ENCODE measurements at places on chromosomes 11 and 22. TPM values are rescaled to one million over a fixed set of nuclear protein-coding genes. Genes with fewer than 3 reads are reported as not detected.
A peak's percentile ranks its signal among the peaks of the same experiment; 100 is the strongest.

The TH gene
- not detected for total RNA-seq

The GSTT2B gene
- total RNA-seq = not detected

The SMC1B gene
- not detected for total RNA-seq

The GAL gene
- not detected for total RNA-seq

The YAP1 gene
- total RNA-seq = 163 TPM

The KRTAP5-9 gene
- total RNA-seq = not detected

The OLFML1 gene
- total RNA-seq = 4.8 TPM

The OPCML gene
- total RNA-seq = not detected

The C11orf87 gene
- total RNA-seq = not detected

DNA sequence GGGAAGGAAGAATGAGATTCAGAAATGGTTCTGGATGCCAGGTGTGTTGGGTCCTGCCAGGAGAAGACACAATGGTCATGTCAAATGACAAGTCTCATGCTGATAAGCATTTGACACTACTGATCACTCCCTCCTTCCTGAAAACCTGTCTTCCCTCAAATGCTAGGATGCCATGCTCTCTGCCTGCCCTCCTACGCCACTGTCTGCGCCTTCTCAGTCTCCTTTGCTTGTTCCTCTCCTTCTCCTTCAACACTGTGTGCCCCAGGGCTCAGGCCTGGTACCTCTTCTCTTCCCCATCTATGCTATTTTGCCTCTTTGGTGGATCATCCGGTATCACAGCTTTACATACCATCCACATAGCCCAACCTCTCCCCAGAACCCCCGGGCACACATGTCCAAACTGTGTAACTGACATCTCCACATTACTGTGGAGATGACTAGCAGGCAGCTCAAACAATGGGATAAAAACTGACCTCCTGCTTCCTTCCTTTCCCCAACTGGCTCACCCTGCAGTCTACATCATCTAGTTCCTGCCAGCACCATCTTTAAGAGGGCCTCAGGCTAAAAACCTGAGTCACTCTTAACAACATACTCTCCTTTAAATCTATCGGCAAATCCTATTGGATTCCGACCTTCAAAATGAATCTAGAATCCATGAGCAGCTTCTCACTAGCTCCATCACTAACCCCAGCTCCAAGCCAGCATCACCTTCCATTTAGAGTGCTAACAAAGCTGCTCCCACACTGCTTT lies 8.2 kb downstream of the AP1B1 start:
- H3K4me1 ChIP-seq = peaks cover 38% of the 10 kb centered on the region
- H3K36me3 ChIP-seq = peaks cover 5% of the 10 kb centered on the region
- no peak for DNase-seq

- no peaks in the 10 kb centered on the region for H3K36me3 ChIP-seq
- H3K27ac ChIP-seq = no peak overlapping the region
- no peaks in the 10 kb centered on the region for H3K27me3 ChIP-seq
- H3K4me1 ChIP-seq = peaks cover 18% of the 10 kb centered on the region
Measured at GRCh38 chr11:45144126-45145082, 2.0 kb upstream of the PRDM11 start.

GRCh38 chr11:48011798-48012391 lies 31.5 kb downstream of the PTPRJ start:
- no peak for DNase-seq
- H3K27me3 ChIP-seq = no peaks in the 10 kb centered on the region
- H3K4me1 ChIP-seq = peaks cover 6% of the 10 kb centered on the region
- no peak overlapping the region for H3K4me3 ChIP-seq
- no peaks in the 10 kb centered on the region for H3K36me3 ChIP-seq

DNA sequence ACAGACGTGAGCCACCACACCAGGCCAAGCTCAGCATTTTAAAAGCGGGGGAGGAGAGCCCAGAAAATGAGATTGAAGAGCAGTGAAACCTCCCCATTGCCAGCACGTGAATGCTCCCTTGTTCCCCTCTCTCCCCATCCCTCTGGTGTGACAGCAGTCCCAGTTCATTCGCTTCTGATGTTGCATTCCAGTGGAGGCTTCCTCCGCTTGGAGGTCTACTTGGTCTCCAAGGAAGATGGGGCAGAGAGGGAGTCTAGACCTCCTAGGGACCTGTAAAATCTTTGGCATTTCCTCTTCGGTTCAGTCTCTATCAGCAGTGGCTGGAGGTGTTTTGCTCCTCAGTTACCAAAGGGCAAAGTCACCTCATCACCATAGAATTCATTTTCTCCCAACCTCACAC lies 30.2 kb upstream of the EP300 start:
- no peaks in the 10 kb centered on the region for H3K36me3 ChIP-seq
- DNase-seq = no peak
- no peak overlapping the region for H3K27ac ChIP-seq

- H3K27ac ChIP-seq = no peak overlapping the region
- peak; percentile 80 for DNase-seq
- H3K4me3 ChIP-seq = no peak overlapping the region
- no peaks in the 10 kb centered on the region for H3K36me3 ChIP-seq
- peaks cover 43% of the 10 kb centered on the region for H3K27me3 ChIP-seq
Measured at GRCh38 chr11:130431331-130431773, 2.9 kb upstream of the ADAMTS8 start.

- H3K4me3 ChIP-seq = no peak overlapping the region
- H3K4me1 ChIP-seq = no peaks in the 10 kb centered on the region
- no peaks in the 10 kb centered on the region for H3K27me3 ChIP-seq
Measured at GRCh38 chr11:7320306-7320705, 68.6 kb downstream of the SYT9 start.

DNA sequence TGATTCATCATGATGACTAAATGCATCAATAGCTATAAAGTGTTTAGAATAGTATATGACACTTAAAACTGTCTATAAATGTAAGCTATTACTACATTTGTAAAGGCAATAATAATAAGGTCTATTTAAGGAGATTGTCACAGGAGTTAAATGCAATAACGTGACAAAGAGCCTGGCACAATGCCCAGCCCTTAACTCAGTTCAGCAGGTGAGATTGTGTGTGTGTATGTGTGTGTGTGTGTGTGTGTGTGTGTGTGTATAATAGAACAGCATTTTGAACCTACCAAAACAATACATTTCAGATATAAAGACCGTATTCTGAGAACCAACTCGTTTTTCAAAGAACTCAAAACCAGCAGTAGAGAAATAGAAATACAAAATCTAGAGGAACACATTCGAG lies 177.5 kb downstream of the MYO18B start:
- DNase-seq = no peak
- H3K36me3 ChIP-seq = no peaks in the 10 kb centered on the region
- no peak overlapping the region for H3K4me3 ChIP-seq
- peaks cover 19% of the 10 kb centered on the region for H3K27me3 ChIP-seq
- no peak overlapping the region for H3K27ac ChIP-seq
- no peaks in the 10 kb centered on the region for H3K4me1 ChIP-seq

DNA sequence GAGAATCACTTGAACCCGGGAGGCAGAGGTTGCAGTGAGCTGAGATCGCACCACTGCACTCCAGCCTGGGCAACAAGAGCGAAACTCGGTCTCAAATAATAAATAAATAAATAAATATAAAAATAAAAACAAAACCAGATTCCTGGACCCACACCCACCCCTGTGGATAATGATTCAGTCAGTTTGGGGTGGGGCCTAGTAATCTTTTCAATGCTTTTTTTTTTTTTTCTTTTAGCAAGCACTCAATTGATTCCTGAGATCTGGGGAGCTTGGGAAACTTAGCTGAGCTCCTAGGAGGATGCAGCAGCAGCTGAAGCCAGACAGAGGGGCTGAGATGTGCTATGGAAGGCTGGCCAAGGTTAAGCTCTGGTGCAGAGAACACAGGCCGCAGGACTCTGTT lies 4.6 kb upstream of the PC start:
- H3K27me3 ChIP-seq = no peaks in the 10 kb centered on the region
- DNase-seq = no peak
- H3K27ac ChIP-seq = no peak overlapping the region
- no peak overlapping the region for H3K4me3 ChIP-seq

DNA sequence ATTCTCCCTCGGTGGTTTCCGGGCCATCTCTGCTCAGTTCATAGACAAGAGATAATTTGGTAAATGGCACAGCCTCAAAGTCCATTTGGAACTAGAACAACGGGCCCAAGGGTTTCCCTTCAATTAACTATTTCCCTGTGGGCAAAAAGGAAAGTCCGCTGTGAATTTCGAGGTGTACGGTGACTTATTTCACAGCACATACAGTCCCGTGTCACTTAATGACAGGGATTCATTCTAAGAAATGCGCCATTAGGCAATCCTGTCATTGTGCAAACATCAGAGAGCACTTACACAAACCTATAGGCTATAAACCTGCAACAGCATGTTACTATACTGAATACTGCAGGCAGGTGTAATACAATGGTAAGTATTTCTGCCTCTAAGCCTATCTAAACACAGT lies 551.6 kb downstream of the OPCML start:
- H3K27ac ChIP-seq = no peak overlapping the region
- no peaks in the 10 kb centered on the region for H3K36me3 ChIP-seq
- H3K4me1 ChIP-seq = no peaks in the 10 kb centered on the region
- no peak overlapping the region for H3K4me3 ChIP-seq
- DNase-seq = no peak

DNA sequence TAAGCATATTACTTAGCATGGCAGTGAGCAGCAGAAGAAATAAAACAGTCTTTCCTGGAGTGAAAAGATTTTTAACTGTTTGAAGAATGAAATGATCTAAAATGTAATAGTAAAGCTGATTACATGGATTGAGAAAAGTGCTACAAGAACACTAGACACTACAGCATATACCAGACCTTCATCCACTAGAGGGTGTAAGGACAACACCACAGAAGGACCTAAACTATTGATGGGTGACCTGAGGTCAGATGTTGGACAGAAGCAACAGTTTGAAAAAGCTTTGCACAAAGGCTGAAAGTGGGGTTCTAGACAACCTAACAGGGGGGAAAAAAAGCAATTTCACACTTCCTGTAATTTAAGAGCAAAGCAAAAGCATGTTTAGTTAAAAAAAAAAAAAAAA lies 97.7 kb downstream of the RBFOX2 start:
- H3K27me3 ChIP-seq = no peaks in the 10 kb centered on the region
- H3K4me1 ChIP-seq = peaks cover 5% of the 10 kb centered on the region
- H3K36me3 ChIP-seq = no peaks in the 10 kb centered on the region
- DNase-seq = no peak
- no peak overlapping the region for H3K4me3 ChIP-seq

DNA sequence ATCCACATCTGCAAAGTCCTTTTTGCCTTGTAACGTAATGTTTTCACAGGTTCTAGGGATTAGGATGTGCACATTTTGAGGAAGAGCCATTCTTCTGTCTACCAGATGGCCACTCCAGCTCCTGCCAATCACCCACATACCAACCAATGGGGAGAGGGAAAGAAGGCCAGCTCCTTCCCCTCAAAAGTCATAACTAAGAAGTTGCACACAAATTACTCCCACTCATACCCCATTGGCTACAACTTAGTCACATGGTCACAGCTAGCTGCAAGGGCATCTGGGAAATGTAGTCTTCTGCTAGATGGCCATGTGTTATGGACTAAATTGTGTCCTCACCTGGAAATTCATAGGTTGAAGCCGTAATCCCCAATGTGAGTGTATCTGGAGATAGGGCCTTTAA lies 15.4 kb upstream of the MYOD1 start:
- H3K27me3 ChIP-seq = no peaks in the 10 kb centered on the region
- DNase-seq = no peak
- no peaks in the 10 kb centered on the region for H3K4me1 ChIP-seq
- no peak overlapping the region for H3K4me3 ChIP-seq
- H3K27ac ChIP-seq = no peak overlapping the region
- H3K36me3 ChIP-seq = no peaks in the 10 kb centered on the region

- no peaks in the 10 kb centered on the region for H3K36me3 ChIP-seq
- no peaks in the 10 kb centered on the region for H3K27me3 ChIP-seq
- no peaks in the 10 kb centered on the region for H3K4me1 ChIP-seq
Measured at GRCh38 chr11:47078751-47079521, 97.7 kb downstream of the ARFGAP2 start.

- DNase-seq = peak; percentile 92
- H3K36me3 ChIP-seq = no peaks in the 10 kb centered on the region
- peak overlapping the region; percentile 35 for H3K4me3 ChIP-seq
- H3K27ac ChIP-seq = peak overlapping the region; percentile 97
- peaks cover 37% of the 10 kb centered on the region for H3K4me1 ChIP-seq
Measured at GRCh38 chr22:49936018-49936972, 17.9 kb downstream of the CRELD2 start.

DNA sequence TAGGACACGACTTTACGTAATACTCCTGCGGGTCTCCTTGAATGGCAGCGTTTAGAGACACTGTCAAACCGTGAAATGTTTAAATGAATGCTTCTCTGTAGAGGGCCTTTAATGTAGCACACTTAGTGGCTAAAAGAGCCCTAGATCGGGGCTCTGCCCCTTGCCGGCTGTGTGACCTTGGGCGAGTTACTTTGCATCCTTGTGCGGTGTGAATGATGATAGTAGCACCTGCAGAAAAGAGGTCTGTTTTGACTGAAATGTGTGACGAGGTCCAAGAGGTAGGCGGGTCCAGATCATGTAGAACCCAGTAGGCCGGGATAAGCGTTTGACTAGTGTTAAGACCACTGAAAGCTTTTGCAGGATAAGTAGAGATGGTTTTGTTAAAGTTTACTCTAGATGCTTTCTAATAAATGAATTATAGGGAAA lies 866 bp downstream of the MED17 start:
- no peaks in the 10 kb centered on the region for H3K27me3 ChIP-seq
- H3K4me1 ChIP-seq = peaks cover 28% of the 10 kb centered on the region
- H3K36me3 ChIP-seq = peaks cover 18% of the 10 kb centered on the region
- no peak for DNase-seq
- H3K27ac ChIP-seq = peak overlapping the region; percentile 95

DNA sequence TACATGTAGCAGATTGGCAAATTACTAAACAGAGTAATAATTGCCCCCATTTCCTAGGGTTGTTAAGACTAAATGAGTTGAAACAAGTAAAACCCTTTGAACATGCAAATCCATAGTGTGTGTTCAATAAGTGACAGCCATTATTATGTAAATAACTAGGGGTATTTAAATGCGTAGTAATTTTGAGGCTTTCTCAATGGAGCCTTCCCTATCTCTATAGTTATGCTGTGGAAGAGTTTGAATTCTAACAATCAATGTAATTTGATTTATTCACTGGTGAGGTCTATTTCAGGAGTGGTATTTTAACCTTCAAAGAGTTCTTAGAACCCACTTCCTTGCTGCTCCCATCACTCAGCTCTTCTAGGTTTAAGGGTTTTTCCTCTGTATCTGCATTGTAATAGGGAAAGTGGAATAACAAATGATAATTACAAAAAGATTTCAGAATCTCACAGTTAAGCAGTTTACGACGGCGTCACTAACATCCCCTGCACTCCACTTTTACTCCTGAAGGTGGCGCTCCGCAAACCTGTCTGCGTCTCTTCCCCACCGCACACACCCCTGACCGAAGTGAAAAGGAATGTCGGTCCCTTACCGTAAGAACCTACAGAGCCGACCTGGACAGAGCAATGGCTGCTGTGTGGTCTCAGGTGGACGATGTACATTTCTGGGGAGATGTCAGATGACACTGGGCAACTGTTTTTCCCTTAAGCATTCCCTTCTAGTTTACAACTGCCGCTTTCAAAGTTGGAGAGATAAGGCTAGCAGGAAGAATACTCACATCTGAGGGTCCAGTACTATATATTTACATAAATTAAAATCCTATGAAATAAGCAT lies 80.8 kb downstream of the ZC3H12C start:
- H3K4me3 ChIP-seq = peak overlapping the region; percentile 3
- H3K36me3 ChIP-seq = no peaks in the 10 kb centered on the region
- H3K27ac ChIP-seq = no peak overlapping the region
- no peaks in the 10 kb centered on the region for H3K4me1 ChIP-seq
